ENCODE measurements at places on chromosomes 4 and X.

- no peak for DNase-seq
Observed at GRCh38 chr4:184587701-184588100, 61.5 kb downstream of the CASP3 start.

DNA sequence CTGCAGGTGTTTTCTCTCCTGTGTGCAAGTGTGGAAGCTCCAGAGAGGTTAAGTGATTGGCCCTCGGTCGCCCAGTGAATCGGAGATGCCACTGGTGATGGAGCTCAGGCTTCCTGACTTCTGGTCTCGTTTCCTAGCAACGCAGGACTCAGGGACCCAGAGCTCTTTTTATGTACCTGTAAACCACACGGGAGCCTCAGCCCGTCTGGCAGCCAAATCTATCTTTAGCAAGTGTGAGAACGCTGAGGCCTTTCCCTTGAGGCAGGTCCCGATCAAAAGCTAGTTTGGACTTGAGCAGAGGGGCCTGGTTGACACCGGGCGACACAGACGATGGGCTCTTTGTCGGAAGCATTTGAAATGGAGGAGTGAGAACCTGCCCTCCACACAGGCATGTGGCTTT lies 116.8 kb downstream of the SORCS2 start:
- DNase-seq, result no peak

- no peak for DNase-seq
Observed at GRCh38 chr4:152486429-152487389, 49.2 kb downstream of the FBXW7 start.

GRCh38 chr4:40586034-40586433 lies 43.6 kb downstream of the RBM47 start:
- no peak for DNase-seq

- no peak for DNase-seq
Observed at GRCh38 chrX:20019672-20020365, 29.0 kb upstream of the BCLAF3 start.

- DNase-seq, result peak; percentile 73
Observed at GRCh38 chr4:20544645-20545044, 155.6 kb upstream of the PACRGL start.

DNA sequence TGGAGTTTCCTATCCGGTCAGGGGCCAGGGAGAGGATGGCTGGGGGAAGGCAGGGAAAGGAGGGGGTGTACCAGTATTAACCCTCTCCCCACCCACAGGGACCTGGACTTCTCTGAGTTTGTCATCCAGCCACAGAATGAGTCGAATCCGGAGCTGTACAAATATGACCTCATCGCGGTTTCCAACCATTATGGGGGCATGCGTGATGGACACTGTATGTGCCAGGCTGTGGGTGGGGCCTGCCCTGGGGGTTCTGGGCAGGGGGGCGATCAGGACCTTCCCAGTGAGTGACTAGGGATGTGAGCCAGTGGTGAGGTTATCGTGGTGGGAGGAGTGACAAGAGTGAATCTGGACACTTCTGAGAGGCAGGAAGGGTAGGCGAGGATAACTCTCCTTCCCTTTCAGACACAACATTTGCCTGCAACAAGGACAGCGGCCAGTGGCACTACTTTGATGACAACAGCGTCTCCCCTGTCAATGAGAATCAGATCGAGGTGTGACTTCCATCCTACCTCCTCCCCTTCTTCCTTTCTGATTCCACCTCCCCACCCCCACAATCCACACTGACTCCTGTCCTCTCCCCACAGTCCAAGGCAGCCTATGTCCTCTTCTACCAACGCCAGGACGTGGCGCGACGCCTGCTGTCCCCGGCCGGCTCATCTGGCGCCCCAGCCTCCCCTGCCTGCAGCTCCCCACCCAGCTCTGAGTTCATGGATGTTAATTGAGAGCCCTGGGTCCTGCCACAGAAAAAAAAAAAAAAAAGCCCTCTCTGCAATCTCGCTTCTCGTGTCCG lies 14.6 kb downstream of the USP11 start:
- no peak for DNase-seq

DNA sequence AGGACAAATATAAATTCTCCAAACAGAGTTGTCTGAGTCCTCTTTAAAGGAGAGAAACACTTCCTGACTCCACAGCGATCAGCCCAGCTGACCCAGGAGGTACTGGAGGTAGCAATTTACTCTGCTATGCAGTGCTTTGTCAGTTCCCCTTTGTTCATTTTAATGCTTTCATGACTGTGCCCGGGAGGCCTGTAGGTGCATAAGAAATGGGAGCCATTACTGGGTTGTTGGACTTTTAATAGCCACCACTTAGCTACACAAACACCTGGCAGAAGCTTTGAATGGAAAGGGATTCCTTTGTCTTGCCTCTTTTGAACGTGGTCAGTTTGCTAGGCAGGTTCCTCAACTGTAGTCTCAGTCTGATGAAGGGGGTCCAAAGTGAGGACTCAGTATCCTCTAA lies 59.0 kb upstream of the AFF2 start:
- no peak for DNase-seq

DNA sequence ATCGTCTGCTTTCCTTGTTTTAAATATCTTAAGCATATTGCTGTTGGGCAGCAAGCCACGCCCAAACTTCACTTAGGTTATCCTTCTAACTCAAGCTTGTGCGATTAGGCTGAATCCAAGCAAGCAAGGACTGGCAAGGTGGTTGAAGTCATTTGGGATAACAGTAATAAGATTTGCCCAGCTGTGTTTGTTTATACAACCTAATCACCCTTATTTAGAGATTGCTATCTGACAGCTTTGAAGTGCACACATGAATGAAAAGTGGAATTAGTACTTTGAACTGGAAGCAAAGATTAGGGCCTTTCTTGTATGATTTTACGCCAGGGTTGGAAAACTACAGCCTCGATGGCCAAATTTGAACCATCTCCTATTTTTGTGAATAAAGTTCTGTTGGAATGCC lies 182.1 kb downstream of the ASB9 start:
- DNase-seq, result no peak

GRCh38 chr4:113809311-113809710 lies 47.8 kb upstream of the CAMK2D start:
- DNase-seq, result no peak

- DNase-seq, result peak; percentile 89
Observed at GRCh38 chrX:54640736-54641135, 110.7 kb downstream of the GNL3L start.

- no peak for DNase-seq
Observed at GRCh38 chr4:56723201-56723605, 42.1 kb upstream of the HOPX start.

DNA sequence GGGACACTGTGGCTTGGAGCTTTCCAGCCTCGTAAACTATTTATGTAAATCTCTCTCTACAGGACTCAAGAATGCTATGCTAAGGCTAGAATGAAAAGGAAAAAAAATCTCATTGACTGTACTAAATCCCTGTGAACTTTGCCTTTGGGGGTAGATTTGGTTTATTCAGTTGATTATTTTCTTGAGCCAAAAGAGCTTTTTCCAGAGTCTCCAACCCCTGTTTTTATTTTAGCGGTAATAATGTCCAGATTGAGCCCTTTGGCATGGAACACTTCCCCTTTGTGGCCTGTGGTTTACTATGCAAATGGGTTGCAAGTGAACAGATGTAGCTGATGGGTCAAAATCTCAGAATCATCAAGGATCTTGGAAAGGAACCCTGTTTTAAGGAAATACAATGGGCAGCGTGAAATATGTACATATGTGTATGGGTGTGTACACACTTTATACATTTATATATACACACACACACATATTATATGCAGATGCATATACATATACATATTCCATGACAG lies 72.9 kb downstream of the FAM9B start:
- DNase-seq, result no peak

DNA sequence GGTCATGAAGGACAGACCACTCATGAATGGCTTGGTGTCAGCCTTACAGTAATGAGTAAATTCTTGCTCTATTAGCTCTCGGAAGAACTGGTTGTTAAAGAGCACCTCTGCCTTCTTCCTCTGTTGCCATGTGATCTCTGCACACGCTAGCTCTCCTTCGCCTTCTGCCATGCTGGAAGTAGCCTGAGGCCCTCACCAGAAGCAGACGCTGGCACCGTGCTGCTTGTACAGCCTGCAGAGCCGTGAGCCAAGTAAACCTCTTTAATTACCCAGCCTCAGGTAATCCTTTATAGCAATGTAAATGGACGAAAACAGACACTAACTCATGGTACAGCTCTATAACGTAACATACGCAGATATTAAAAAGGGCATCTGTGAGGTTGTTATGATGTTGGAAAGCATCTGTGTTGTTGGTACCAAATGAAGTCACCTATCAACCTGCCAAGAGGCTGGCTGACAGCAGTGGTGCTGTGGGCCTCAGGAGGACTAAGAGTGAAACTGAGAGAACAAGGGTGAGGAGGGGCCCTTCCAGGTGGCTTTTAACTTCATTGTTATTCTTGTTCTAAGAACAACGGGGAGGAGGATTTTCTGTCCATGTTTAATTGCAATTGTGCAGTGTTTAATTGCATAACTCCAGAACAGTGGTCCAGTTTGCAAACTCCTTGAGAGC lies 69.2 kb downstream of the CRMP1 start:
- no peak for DNase-seq

DNA sequence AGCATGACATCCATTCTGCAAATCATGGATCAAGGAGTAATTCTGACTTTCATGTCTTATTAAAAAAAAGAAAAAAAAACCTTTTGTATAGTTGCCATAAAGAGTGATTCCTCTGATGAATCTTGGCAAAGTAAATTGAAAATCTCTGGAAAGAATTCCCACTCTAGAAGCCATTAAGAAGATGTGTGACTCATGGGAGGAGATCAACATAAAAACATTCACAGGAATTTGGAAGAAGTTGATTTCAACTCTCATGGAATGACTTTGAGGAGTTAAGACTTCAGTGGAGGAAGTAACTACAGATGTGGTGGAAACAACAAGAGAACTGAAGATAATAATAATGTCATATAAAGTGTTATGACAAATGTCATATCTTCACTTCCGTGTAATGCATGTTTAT lies 204.2 kb downstream of the PABPC4L start:
- DNase-seq, result no peak

DNA sequence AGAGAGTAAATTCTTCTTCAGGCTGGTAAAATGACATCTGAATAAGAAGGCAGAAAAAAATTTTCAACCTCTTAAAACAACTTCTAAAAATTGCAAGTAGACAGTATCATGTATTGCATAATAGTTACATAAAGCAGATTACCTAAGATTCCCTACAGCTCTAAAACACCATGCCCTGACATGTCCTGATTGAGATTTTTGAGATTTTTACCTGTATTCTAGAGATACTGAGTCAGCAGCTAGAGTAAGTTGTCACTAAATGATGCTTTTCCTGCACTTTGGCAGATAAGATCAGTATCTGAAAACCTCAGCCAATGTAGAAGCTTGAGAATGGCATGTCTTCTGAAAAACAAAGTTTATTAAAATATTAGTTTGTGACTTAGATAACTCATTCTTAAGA lies 713.6 kb downstream of the CCSER1 start:
- no peak for DNase-seq

- peak; percentile 17 for DNase-seq
Observed at GRCh38 chr4:183299464-183299863, 20.6 kb downstream of the CLDN22 start.

DNA sequence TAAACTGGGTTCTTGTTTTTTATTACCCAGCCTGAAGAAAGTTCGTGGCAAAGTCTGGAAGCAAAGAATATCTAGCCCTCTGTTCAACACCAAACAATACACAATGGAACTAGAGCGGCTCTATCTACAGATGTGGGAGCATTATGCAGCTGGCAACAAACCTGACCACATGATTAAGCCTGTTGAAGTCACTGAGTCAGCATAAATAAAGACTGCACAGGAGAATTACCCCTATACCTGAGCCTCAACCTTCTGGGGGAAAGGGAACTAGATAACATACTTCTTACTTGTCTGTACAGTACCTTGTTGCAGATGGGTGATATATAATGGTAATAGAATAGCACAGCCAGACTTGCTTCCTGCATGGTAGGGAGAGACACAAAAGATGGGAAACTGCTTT lies 4.6 kb upstream of the GCNA start:
- DNase-seq, result no peak

DNA sequence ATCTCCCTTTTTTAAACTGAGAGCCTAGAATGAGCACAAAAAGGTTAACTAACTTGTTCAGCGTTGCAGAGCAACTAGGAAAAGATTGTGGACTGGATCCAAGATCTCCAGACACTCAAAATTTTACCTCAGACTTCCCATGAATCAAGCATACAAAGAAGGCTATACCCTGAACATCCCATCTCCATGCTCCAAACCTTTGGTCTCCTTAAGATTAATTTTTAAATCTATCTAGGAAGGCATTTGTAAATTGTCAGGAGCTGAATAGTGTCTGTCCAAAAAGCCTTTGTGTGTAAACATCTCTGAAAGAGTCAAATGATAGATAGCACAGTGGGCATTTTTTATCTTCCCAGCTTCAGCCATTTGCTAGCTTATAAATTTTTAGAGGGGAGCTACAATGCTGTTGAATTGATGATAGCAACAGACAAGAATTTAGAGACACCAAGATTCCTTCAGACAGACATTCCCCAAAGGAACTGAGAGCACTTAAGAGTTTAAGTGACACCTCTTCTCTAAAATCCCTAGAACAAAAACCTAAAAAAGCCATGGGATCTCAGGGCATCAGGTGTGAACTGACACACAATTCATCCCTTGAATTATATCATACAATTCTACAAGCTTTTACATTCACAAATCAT lies 480.8 kb upstream of the FAM241A start:
- no peak for DNase-seq

DNA sequence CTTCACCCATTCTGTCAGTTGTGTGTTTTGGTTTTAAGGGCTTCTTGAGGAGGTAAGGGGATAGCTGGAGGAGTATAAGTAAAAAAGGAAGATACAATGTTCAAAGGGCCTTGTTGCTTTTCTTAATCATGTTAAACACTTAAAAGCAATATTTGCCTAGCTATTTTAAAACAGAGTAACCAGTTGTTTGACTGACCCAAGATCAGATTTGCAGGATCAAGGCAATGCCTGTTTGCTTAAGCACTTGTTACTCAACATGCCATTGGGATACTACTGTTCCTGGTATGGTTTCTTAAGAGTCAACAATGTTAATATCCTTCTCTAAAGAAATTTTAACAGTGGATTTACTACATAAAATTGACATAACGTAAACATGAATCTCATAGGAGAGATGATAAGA lies 2.6 kb downstream of the DCLK2 start:
- DNase-seq, result no peak

- no peak for DNase-seq
Observed at GRCh38 chr4:76969941-76970529, 20.5 kb downstream of the SEPTIN11 start.

DNA sequence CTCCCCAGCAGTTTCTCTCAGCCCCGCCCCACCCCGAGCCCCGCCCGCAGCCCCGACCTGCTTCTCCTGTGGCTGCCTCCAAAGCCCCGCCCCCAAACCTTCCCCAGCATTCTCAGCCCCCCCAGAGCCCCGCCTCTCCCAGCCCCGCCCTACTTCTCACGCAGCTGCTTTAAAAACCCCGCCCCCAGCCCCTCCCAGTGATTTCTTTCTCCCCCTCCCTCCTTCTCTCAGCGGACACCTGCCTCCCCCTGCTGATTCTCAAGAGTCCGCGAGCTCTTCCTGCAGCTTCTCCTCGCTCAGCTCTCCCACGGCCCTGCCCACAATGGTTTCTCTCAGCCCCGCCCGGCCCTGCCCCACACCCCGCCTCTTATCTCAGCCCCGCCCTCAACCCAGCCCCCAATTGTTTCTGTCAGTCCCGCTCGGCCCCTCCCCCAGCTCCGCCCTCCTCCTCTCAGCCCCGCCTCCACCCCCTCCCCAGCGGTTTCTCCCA lies 636 bp upstream of the EOLA1 start:
- DNase-seq, result peak; percentile 89

- no peak for DNase-seq
Observed at GRCh38 chrX:40531056-40531826, 49.5 kb upstream of the ATP6AP2 start.

GRCh38 chrX:153297376-153297775 lies 24.2 kb downstream of the PNMA6F start:
- no peak for DNase-seq

- DNase-seq, result no peak
Observed at GRCh38 chr4:76322236-76322635, 15.7 kb downstream of the STBD1 start.
